ENCODE measurements at places on chromosomes 7 and 10.
A peak's percentile ranks its signal among the peaks of the same experiment; 100 is the strongest.

DNA sequence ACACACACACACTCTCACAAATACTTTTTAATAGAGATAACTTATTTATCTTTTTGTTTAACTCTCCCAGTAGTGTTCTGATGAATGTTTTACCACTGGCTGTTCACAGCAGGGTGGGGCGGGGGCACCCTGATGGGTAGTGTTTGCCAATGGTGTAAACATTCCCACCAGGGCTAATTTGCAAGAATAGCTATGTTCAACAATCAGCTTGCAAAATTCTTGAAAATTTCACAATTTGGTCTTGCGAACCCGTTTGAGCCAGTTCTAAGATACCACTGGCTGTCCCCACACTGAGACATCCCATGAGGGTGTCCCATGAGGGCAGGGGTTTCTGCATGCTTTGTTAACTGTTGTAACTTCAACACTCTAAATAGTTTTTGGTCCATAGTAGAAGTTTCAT is 348.5 kb downstream of the CXCL12 start:
- no peak for DNase-seq

- DNase-seq: no peak
Measured at GRCh38 chr7:122298618-122299017, 5.9 kb downstream of the FEZF1 start.

DNA sequence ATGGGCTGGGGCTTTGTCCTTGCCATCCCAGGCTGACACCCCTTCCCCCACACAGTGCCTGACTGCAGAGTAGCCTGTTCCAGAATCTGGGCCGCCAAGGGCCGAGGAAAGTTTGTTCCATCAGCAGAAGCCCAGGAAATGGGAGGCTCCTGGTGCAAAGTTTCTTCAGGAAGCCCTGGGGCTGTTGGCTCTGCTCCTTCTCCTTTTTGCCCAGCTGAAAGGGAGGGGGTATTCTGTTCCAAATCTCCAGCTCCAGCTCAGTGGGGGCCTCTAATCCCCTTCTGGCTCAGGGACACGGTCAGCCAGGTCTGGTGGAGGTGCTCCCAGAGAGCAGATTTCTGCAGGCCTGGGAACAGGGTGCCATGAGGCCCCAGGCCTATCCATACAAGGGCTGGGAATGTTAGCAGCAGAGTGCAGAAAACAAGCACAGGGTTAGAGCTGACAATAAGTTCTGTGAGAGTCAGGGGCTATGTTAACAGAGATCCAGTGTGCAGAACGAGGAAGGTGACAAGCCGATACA is 399.5 kb downstream of the RPS24 start:
- no peak for DNase-seq

DNA sequence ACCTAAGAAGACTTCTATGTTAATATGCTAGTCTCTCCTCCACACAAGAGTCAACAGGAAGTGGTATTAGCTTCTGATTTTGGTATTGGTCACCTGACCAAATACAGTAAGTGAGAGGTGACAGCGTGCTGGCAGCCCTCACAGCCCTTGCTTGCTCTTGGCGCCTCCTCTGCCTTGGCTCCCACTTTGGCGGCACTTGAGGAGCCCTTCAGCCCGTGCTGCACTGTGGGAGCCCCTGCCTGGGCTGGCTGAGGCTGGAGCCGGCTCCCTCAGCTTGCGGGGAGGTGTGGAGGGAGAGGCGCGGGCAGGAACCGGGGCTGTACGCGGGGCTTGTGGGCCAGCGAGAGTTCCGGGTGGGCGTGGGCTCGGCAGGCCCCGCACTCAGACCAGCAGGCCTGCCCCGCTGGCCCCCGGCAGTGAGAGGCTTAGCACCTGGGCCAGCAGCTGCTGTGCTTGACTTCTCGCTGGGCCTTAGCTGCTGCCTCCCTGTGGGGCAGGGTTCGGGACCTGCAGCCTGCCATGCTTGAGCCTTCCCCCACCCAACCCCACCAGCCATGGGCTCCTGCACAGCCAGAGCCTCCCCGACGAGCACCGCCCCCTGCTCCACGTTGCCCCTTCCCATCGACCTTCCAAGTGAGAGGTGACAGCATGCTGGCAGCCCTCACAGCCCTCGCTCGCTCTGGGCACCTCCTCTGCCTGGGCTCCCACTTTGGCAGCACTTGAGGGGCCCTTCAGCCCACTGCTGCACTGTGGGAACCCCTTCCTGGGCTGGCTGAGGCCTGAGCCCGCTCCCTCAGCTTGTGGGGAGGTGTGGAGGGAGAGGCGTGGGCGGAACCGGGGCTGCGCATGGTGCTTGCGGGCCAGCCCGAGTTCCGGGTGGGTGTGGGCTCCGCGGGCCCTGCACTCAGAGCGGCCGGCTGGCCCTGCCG is 4.2 kb upstream of the ACSL5 start:
- DNase-seq: no peak

GRCh38 chr10:1199345-1199673 is 143.1 kb downstream of the WDR37 start:
- DNase-seq: no peak

- no peak for DNase-seq
Measured at GRCh38 chr10:15360566-15360965, 10.5 kb downstream of the FAM171A1 start.

DNA sequence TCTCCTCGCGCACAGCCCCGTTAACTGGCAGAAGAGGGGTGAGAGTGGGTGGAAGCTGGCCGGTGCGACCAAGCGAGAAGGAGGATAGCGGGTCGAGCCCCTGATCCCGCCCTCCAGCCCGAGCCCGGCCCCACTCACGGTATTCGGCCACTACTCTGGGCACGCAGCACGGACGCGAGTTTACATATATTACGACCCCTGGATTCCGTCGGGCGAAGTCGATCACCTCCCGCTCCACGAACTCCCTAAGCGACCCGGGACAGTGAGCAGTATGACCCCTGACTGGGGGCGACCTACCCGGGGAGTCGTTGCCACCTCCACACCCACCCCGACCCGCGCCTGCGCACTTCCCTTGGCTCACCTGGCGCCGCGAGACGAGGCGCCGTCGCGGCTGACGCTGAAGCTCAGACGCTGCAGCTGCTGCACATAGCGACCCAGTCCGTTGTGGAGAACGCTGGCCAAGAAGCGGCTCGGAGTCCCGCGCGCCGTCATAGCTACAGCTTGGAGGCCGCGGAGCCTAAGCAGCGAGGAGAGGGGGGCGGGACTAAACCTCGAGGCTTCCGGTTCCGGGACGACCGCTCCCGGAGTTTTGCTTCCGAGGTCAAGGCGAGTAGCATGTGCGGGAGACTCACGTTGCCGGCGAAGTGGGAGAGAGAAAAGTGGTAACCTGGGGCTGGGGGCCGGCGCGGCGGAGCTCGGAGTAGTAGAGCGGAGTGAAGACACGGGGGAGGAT is at the start of the genes MRPL43 and TWNK:
MRPL43 (minus strand) TSS at position 546 of the 733 bp plus-strand sequence; CDS start at position 492, 54 bp downstream.
TWNK (plus strand) TSS at position 592 of the 733 bp plus-strand sequence. CDS start 668 bp downstream, outside the sequence.
- peak; percentile 47 for DNase-seq

DNA sequence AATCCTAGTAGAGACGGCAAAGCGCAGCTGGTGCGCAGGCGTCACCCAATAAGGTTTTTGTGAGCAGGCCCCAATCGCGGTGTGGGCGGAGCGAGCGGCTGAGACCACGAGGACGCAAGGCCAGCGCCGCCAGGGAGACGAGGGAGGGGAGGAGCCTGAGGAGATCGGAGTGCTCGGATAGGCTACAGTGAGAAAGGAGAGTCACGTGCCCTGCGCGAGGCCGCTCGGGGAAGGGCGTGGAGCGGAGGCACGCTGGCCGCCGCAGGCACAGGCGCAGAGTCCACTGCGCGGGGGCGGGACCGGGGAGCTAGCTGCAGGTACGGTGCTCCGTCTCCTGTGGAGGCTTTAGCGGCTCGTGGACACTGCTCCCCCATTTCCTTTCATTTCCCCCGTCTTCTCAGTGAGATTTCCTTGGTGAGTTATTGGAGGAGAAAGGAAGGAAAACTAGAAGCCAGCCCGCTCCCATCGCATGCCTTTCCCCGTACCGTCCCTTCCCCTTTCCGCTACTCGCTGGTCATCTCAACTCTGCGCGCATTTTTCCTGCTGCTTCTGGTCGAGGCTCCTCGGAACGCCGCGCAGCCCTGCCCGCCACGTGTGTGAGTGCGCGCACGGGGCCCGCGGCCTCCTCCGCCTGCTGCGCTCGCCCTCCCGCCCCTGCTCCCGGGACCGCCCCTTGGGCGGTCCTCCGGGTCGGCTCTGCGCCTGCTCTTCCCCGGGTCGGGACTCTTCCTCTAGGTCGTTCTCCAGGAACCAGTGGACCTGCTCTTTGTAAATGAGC is at the start of gene THNSL1:
THNSL1 (plus strand) TSS at position 237 of the 778 bp plus-strand sequence. CDS start 6,612 bp downstream, outside the sequence.
- peak; percentile 82 for DNase-seq

GRCh38 chr10:11546581-11546980 is 64.9 kb downstream of the USP6NL start:
- DNase-seq: no peak

GRCh38 chr7:47508389-47509380 is 73.2 kb downstream of the TNS3 start:
- DNase-seq: no peak
